Stimulated activated naive CD8-positive, alpha-beta T cell treated with anti-CD3 and anti-CD28 coated beads, Interleukin-15, amount 100 ng/mL, for 72 hours (primary cell): ENCODE measurements at places on chromosomes 7 and 10.

DNA sequence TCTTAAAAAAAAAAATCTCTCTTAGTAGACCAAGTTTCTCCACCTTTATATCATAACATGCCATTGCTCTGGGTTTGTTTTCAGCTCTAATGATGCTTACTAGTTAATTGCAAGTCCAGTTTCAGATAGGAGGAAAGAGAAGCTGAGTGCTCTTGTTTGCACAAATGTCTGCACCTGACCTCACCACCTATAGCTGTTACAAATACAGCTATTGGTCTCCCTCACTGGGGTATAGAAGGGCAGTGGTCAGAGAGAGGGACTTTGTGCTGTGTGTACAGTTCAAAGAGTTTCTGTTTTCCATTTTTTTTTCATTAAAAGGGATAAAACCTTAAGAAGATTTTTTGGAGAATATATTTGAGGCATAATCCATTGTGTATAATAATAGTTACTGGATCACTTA lies 52.7 kb downstream of the TAS2R16 start:
- DNase-seq = no peak

DNA sequence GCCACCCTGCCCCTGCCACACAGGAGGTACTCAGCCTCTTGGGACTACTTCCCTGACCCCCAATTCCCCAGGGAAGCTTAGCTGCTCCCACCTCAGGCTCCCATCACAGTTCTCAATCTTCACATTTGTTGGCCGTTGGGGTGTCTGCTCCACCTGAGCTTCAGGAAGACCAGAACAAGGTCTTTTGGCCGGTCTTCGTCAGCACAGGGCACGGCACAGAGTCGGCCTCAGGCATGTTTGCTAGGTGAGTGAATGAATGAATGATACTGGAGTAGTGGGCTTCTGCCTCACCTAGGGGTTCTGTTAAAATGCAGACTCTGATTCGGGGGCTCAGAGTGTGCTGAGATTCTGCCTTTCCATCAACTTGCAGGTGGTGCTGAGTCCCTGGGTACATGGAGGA lies 20.3 kb downstream of the GPRIN2 start:
- no peak for DNase-seq

DNA sequence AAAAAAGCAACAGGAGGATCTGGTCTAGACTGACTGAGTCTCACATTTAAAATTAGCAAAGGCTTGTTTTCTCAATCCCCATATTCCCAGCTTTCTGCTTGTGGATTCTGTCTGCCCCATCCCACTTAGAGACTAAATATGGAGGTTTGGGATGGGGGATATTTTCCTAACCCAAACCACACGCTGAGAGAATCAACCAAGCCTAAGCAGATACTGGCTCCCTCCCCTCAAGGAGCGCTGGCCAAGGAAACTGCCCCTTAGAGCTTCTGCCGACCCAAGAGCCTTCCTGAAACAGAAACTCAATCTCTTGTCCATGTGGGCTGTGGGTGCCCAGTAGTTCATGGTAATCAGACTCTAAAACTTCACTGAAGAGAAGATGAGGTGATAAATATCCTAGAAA lies 3.9 kb downstream of the FFAR4 start:
- no peak for DNase-seq

DNA sequence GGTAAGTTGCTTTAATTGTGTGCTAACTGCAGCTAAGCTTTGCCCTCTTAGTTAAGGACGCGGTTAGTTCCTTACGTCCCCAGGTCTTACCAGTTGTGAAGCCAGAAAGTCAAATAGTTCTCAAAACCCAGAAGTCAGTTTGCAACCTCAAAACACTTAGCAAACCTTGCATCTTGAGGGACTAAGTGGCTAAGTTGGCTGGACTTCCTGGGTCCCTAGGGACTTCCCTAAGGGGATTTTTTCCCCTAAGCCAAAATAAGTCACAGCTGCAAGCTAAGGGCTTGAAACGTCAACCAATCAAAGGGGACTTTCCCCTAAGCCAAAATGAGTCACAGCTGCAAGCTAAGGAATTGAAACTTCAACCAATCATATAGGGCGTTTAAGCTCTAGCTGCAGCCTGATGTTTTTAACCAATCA lies 36.2 kb upstream of the HECW1 start:
- DNase-seq = peak; percentile 73

- DNase-seq = peak; percentile 7
Measured at GRCh38 chr7:156639426-156640256, 933 bp upstream of the RNF32 start.

DNA sequence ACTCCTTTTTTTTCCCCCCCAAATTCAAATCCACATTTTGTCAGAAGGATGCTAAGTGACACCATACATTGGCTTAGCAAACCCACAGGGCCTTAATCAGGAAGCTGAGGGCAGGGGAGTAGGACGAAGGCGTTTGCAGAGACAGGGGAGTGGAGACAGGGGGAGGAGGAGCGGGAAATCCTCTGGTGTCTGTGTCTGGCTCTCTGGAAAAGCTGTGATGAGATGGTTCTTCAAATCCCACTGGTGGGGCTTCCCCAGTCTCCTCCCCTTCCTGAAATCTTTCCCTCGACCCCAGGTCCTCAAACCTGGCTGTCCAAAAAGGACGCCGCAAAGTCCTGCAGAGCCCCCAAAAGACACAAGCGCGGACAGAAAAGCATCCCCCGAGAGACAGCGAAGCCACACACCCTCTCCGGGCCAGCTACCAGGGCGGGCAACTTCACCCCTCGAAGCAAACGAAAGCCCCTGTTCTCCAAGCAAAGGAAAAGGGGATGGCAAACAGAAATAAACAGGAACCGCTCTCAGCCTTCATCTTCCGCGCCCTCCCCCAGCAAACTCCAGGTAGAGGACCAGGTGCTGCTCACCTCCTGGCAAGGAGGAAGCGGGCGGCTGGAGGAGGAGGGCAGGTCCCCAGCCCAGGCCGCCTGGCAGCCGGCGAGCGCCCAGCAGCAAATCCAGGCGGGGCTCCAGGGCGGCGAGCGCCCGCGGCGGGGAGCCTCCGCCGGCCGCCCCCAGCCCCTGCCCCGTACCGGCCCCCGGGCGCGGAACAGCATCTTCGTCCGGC lies 520 bp downstream of the ELAPOR2 start:
- DNase-seq = no peak

DNA sequence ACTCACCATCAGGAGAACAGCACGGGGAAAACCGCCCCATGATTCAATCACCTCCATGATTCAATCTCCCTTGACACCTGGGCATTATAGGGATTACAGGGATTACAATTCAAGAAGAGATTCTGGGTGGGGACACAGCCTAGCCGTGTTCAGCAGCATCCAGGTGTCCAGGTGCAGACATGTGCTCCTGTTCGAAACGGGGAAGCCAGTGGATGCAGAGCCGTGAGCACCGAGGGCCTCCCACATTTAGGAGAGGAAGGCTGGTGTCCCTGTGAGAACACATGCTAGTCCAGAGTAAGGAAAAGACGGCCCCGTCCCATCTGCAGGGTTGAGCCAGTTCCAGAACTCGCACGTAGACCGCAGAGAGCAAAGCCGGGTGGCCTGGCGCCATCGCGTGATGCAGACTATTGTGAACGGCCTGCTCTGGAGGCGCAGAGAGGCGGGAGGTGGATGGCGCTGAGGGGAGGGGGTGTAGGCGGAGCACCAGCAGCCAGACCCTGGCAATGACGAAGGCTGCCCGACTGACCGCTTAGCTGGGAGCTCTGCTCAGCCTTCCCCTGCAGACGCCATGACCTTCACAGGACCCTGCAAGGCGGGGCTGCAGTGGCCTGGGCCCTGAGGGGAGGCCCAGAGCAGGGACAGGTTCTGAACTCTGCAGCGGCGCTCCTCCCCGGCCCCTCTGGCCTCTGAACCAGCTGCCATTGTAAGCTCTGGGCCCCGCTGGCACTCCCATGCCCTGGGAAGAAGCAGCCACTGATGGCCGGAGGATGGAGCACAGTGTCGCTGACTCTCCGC lies 141.6 kb upstream of the TCERG1L start:
- no peak for DNase-seq

- no peak for DNase-seq
Measured at GRCh38 chr7:25643770-25644394, 415.6 kb upstream of the NPVF start.

GRCh38 chr10:19993714-19994315 lies 177.6 kb downstream of the PLXDC2 start:
- no peak for DNase-seq

GRCh38 chr10:120788771-120789170 lies 62.4 kb upstream of the WDR11 start:
- DNase-seq = no peak

DNA sequence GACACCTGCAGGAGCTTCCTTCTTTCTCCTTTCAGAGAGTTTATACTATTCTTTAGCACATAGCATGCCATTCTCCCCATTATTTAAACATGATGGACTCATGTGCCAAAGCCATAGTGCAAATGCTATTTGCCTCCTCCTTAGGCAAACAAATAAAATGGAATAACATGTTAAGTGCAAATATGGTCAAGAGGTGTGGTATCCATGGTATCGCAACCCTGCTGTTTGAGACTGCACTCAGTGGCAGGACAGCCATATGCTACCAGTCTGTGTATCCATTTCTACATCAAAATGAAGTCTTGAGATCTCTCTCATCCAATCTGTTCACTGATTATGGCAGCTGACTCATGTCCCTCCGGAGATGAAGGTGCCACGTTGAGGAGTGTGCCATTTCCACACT lies 22.8 kb downstream of the HEPACAM2 start:
- DNase-seq = no peak

GRCh38 chr7:5477723-5478531 lies 54.3 kb upstream of the TNRC18 start:
- DNase-seq = no peak

- DNase-seq = no peak
Measured at GRCh38 chr10:88037623-88038022, 174.2 kb downstream of the PTEN start.

GRCh38 chr10:89550509-89550908 lies 15.1 kb upstream of the SLC16A12 start:
- DNase-seq = no peak

- DNase-seq = no peak
Measured at GRCh38 chr7:71267734-71268469, 136.0 kb downstream of the GALNT17 start.

DNA sequence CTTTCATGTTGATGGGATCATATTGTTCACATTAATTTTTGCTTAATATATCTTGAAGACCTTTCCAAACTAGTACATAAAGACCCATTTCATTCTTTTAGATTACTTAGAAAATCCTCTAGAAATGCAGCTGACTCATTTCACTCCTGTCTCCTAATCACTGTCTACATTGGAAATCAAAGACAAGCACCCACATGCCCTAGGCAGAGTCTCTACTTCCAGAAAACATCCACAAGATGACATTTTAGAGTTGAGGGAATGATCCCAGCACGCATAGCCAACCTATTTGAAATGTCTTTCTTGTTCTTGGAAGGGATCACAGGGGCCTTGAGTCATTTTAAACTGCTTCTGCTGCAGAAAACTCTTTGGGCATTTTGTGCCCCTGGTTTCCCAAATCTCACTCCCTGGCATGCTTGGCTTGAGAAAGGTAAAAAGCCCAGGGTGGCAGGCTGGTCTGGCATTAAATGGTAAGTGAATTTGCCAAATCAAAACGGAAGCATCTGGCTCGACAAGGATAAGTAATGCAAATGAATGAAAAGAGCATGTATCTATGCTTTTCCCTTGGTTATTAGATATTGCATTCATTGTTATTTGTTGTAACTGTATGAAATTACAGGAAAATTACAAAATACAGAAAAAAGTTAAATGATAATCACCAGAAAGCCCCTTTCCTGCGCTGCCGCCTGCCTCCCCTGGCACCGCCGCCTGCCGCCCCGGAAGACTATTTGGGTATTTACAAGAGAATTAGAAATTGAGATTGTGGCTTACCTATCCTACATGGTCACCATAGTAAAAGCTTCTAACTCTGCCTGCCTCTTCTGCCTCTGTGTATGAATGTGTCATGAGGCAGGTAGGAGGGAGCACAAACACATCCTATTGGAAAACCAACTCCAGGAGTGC lies 225.3 kb downstream of the PTEN start:
- DNase-seq = no peak

DNA sequence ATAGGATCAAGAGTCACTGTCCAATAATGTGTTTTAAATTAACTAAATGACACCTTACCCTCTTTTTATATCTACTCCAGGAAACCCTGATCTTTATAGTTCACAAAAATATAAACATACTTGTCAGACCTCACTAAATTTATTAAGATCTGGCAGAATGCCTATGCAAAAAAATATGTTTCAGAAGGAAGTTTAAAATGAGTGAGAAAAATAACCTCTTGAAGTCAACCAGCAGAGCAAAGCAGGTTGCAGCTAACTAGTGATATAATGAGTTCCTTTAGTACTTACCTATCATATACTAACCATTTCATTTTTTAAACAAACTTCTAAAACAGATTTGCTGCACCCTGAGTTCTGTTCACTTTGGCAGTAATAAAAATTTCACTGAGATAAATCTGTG lies 14.0 kb upstream of the HGF start:
- DNase-seq = no peak

DNA sequence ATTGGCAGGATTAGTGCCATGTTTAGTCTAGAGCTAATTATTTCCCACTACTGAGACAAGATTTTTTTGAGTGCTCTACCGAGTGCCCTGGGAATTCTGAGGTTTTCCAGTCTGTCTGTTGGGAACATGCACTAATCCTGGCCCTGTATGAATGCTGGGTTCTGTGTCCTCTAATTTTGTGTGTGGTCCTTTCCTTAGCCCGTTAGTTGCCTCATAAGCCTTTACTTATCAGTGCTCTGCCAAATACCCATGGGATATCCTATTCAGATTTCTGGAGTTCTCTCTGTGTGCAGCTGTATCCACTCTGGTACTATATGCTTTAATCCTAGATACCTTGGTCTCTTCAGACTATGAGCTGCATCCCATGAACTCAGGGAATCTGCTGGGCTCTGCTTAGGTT lies 13.1 kb downstream of the CSGALNACT2 start:
- no peak for DNase-seq

DNA sequence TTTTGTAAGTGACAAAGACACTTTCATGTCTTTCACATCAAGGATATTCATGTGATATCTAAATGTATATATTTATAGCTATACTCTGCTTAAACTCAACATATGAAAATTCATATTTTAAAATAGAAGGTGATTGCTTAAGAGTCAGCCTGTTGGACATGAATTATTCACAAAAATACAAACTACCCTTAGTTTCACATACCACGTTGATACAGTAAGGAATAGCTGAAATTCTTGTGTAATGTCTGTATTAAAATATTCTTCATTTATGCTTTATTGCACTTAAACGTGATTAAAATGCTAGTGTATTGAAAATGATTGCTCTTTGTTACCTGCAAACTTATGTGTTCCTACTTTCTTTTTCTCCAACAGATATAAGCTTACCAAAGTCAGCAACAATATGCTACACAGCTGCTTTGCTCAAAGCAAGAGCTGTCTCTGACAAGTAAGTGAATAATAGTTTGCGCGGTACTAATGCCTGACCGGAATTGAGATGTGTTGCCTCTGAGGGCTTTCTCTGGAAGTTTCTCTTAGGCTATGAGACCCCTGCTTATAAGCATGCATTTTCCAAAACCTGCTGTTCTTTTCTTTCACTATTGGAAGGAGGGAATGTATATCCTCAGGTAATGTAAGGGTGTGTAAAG lies 133.8 kb downstream of the WNT2 start:
- DNase-seq = no peak

GRCh38 chr7:45143616-45144015 lies 14.0 kb upstream of the RAMP3 start:
- DNase-seq = no peak
